Effector CD4-positive, alpha-beta T cell (primary cell): ENCODE measurements at places on chromosomes 3 and 15.

- DNase-seq = no peak
Measured at GRCh38 chr3:120661945-120662344, 20.1 kb downstream of the HGD start.

- no peak for DNase-seq
Measured at GRCh38 chr3:33886015-33886414, 87.6 kb downstream of the PDCD6IP start.

DNA sequence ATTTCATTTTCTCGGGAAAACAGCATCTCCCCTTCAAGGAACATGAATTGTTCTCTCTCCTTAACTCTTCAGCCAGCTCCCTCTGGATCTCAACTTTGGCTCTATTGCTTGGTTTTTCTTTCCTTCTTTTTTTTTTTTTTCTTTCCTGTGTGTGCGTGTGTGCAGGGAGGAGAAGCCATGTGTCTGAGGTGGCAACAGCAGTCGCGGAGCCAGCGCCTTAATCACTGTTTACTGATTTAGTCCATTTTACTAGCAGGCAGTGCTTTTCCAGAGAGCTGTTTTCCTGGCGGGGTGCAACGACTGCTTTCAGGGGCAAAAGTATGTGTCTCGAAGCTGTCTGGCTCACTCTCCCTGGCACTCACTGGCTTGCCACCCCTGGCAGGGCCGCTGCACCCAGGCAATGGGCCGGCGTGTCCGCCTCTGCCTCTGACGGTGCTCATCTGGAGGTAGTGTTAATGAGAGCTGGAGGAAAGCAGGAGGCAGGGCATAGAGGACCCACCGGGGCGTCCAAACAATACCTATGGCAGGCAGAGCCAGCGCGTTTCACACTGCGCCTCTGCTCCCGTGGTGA lies 835.4 kb upstream of the NR2F2 start:
- no peak for DNase-seq

- no peak for DNase-seq
Measured at GRCh38 chr3:189235214-189235613, 63.4 kb downstream of the TPRG1 start.

DNA sequence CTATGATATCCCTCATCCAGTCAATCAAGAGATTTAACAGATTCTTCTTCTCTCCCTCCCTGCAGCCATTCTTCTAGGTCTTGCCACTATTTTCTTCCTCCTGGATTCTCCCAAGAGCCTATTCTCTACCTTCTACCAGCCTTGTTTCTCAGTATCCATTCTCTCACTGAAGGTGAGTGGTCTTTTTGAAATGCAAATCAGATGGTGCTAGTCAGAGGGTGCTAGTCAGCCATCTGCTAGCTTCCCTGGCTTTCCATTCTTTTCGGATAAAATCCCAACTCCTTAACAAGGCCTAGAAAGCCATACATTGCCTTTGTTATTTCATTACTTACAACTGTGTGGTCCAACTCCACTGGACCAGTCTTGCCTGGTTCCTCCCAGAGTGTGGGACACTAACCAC lies 734.3 kb upstream of the CFAP20DC start:
- DNase-seq = no peak

GRCh38 chr3:43531835-43532234 lies 90.0 kb downstream of the ANO10 start:
- DNase-seq = no peak
